ENCODE measurements at places on chromosomes 6 and 20.

GRCh38 chr20:2207770-2208097 is 88.1 kb upstream of the TGM3 start:
- no peak for DNase-seq

- DNase-seq, result no peak
Measured at GRCh38 chr20:2804041-2804828, 3.8 kb upstream of the CPXM1 start.

DNA sequence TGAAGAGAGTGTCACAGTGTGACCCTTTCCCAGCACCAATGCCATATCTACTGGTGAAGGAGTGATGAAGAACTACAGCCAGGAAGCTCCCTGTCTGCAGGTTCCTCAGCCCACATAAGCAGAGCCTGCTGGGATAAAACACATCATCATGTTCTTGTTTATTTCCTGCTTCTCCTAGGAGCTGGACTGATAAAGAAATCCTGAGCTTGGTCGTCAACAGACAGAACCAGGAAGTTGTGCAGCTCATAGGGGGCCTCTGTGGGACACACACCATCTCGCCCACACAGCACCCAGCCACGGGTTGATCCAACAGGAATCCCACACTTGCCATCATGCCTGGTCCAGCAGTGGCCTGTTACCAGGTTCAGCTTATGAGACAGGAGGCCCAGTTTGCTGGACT is 2.8 kb upstream of the CSTL1 start:
- no peak for DNase-seq

DNA sequence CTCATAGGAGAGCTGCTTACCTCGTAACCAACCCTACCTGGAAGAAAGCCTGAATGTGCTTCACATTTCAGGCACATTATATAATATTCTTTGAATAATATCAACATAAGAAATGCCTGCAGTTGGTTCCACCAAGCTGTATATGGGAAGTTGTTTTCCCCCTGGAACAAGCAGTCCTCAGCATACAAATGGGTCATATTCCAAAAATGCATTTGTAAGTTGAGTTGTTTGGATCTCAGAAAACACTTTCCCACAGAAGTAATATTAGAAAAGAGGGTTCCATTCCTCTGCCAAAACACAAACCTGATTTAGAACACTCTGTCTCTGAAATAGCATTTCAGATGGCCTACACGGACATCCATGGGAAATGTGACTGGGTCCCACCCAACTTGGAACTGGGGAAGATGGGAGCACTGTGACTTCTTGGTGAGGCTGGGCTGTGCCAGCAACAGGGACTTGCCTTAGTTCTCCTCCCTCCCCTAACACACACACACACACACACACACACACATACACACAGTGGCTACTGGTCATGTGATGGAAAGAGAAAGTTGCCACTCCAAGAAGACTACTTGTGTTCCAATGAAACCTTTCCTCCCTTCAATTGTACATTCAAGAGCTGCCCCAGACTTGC is 11.4 kb upstream of the RCAN2 start:
- no peak for DNase-seq
